Activated CD4-positive, alpha-beta T cell treated with anti-CD3 and anti-CD28 coated beads for 36 hours (primary cell): ENCODE measurements at places on chromosomes 3 and 15.

- H3K27ac ChIP-seq = no peak overlapping the region
- no peaks in the 10 kb centered on the region for H3K36me3 ChIP-seq
- no peak overlapping the region for H3K4me3 ChIP-seq
- no peak for DNase-seq
- H3K4me1 ChIP-seq = no peaks in the 10 kb centered on the region
These were observed 586.1 kb downstream of the MECOM start for GRCh38 chr3:169077394-169077906.

DNA sequence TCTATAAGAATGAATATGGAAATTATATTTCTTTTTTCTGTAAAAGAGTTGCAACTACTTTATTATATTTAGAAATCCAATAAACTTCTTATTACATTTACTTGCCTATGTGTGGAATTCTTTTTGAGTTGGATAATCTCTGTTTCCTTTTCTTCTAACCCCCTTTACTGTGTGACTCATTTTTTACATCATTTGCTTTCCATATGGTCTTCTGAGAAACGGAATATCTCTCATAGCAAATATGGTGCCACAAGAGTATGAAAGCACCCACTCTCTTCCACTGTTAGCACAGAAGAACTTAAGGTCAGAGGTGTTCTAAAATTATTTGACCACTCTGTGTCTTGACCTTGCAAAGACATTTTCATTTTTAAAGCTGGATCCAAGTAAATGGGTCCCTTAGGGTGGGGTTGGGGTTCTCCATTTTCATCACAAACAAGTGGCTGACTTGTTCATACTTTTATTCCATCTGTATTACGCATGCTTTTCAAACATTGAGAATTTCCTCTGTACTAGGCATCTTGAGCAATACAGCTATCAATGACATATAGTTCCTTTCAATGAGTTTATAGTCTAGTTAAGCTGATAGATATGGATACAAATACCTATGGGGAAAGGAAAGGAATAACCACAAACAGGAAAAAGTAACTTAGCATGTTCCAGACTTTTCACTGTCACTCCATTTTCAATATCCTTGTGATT is 281.1 kb upstream of the TPRG1 start:
- peaks cover 4% of the 10 kb centered on the region for H3K4me1 ChIP-seq
- H3K27ac ChIP-seq = no peak overlapping the region
- H3K4me3 ChIP-seq = no peak overlapping the region
- H3K36me3 ChIP-seq = peaks cover 1% of the 10 kb centered on the region
- H3K27me3 ChIP-seq = no peaks in the 10 kb centered on the region

DNA sequence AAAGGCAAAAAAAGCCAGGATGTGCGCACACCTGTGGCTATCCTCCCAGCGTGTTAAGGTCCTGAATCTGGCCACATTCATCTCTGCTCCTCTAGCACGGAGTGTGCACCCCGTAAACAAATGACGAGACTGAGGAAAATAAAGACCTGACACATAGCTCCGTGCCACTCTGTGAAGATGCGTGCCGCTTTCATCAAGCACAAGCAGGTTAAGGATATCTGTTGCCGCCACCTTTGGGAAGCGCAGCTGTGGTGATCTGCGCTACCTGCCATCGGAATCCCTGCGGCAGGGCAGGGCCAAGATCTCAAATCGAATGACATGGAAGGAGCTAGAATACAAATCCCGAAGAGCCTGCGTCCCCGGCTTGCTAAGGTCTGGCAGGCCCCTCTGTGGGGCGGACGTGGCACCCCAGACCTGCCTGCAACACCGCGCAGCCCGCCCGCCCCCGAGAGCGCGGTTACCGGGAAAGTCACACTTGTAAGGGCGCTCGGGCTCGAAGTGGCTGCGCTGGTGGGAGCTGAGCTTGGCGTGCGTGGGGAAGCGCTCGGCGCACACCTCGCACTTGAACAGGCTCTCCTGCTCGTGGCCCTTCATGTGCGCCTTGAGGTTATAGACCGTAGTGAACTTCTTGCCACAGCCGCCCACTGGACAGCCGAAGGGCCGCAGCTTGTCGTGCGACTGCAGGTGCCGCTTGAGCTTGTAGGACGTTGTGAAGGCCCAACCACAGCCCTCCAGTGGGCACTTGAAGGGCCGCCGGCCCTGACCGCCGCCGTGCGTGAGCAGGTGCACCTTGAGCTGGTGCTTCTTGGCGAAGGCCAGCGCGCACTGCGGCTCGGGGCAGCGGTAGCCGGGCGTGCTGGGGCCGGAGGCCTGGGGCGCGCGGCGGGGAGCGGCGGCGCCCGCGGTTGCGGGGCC is 936 bp downstream of the ZXDC start:
- peak; percentile 62 for DNase-seq
- H3K27ac ChIP-seq = peak overlapping the region; percentile 91
- peaks cover 29% of the 10 kb centered on the region for H3K36me3 ChIP-seq

DNA sequence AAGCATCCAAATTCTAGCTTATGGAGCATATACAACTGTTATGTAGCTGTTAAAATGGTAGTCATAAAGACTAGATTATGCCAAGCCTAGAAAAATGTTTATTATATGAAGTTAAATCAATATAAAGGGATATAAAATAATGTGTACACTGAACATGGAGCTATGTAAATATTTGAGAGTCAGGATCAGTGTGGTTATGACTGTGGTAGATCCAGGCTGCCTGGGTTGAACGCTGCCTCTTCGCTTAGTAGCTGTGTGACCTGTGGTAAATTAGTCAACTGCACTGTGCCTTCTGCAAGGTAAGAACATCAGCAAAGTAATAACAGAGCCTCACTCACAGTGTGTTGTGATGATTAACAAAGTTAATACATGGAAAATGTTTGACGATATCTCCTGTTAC is 212.2 kb downstream of the RBMS3 start:
- H3K36me3 ChIP-seq = no peaks in the 10 kb centered on the region
- peaks cover 2% of the 10 kb centered on the region for H3K27me3 ChIP-seq
- H3K4me3 ChIP-seq = no peak overlapping the region
- no peak overlapping the region for H3K27ac ChIP-seq
- DNase-seq = no peak

GRCh38 chr15:101180620-101181307 is 71.1 kb downstream of the CHSY1 start:
- peaks cover 72% of the 10 kb centered on the region for H3K36me3 ChIP-seq
- peak overlapping the region; percentile 18 for H3K27ac ChIP-seq
- H3K4me1 ChIP-seq = peaks cover 61% of the 10 kb centered on the region
- no peak overlapping the region for H3K4me3 ChIP-seq

DNA sequence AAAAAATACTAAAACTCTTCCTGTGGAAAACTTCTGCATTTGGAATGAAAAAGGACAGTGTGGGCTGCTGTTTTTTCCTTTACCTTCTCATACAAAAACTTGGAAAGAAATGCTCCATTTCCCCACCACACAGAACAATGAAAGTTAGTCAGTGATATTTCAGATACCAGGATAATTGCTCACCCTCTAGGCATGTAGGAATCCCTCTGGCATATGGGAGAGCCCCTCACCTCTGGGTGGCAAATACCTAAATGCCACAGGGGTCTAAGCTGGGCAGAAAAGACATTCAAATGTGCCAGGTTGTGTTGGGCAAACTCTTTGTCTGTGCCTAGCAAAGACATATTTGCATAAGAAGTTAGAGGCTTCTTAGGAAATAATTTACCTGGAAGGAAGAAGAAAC is 560.3 kb upstream of the NR2F2 start:
- no peak overlapping the region for H3K4me3 ChIP-seq
- no peak overlapping the region for H3K27ac ChIP-seq
- DNase-seq = no peak
- H3K36me3 ChIP-seq = no peaks in the 10 kb centered on the region
- H3K27me3 ChIP-seq = peaks cover 7% of the 10 kb centered on the region

- H3K4me1 ChIP-seq = peaks cover 2% of the 10 kb centered on the region
- no peak overlapping the region for H3K4me3 ChIP-seq
- peaks cover 30% of the 10 kb centered on the region for H3K27me3 ChIP-seq
- H3K27ac ChIP-seq = no peak overlapping the region
- H3K36me3 ChIP-seq = no peaks in the 10 kb centered on the region
These were observed 191.1 kb upstream of the TSC22D2 start for GRCh38 chr3:150216866-150217600.

- no peaks in the 10 kb centered on the region for H3K4me1 ChIP-seq
- H3K4me3 ChIP-seq = no peak overlapping the region
- no peak for DNase-seq
- peaks cover 2% of the 10 kb centered on the region for H3K27me3 ChIP-seq
These were observed 37.7 kb upstream of the SAMMSON start for GRCh38 chr3:69961706-69962439.

- no peak overlapping the region for H3K4me3 ChIP-seq
- no peak overlapping the region for H3K27ac ChIP-seq
- peaks cover 9% of the 10 kb centered on the region for H3K27me3 ChIP-seq
- no peaks in the 10 kb centered on the region for H3K36me3 ChIP-seq
These were observed 278.4 kb downstream of the RPLP1 start for GRCh38 chr15:69731081-69731330.
